Heart left ventricle (tissue), 16 donors: ENCODE measurements at places on chromosomes 7 and 10. TPM values are rescaled to one million over a fixed set of nuclear protein-coding genes. Genes with fewer than 3 reads are reported as not detected.

- no peak overlapping the region for H3K4me3 ChIP-seq
- no peaks in the 10 kb centered on the region for H3K36me3 ChIP-seq
- H3K27ac ChIP-seq = no peak overlapping the region
- no peaks in the 10 kb centered on the region for H3K27me3 ChIP-seq
- DNase-seq = no peak
Measured at GRCh38 chr7:32140210-32140939, 70.2 kb upstream of the PDE1C start.

KLF14 gene
- total RNA-seq = not detected

SYT15 gene
- 5.2 TPM for total RNA-seq

CH25H gene
- total RNA-seq = 3.5 TPM

SLC26A5 gene
- total RNA-seq = not detected

- no peak overlapping the region for H3K4me3 ChIP-seq
- no peak for DNase-seq
- no peak overlapping the region for H3K27ac ChIP-seq
Measured at GRCh38 chr10:129098517-129098916, 368.5 kb upstream of the MGMT start.

DNA sequence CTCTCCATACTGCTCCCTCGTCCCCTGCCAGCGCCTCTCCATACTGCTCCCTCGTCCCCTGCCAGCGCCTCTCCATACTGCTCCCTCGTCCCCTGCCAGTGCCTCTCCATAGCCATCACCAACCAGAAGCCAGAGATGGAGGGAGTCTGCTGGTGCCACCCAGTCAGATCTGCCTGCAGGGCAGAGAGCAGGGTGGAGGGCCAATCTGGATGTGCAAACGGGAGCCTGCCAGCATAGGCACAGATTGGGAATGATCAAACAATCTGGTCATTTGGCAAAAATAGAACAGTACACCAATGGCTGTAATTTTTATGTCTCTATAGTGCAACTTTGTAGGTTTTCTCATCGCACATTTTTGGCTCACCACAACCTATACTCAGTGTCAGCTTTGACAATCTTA is 76.9 kb upstream of the LRRC4 start:
- DNase-seq = no peak
- no peaks in the 10 kb centered on the region for H3K36me3 ChIP-seq
- H3K4me1 ChIP-seq = no peaks in the 10 kb centered on the region
- H3K4me3 ChIP-seq = no peak overlapping the region
- no peak overlapping the region for H3K27ac ChIP-seq

MDFIC gene
- 34.5 TPM for total RNA-seq

MICALL2 gene
- 7.3 TPM for total RNA-seq

TNRC18 gene
- total RNA-seq = 62.3 TPM

PLXNA4 gene
- 8.6 TPM for total RNA-seq

DNA sequence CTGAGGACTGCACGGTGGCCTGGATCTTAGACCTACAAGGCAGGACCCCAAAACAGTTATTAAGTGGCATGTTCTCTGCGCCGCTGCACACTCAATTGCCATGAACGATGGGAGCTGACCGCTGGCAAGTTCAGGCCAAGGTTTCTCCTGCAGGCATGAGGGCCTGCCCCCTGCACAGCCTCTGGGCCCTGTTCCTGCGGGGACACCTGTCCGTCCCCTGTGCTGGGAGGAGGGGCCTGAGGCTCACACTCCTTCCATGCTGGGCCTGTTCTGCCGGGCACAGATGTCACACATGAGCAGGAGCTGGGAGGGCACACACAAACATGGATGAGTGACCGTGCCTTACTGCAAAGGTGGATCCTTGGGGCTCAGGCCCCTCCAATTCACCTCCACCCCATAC is 90.0 kb downstream of the PTPRN2 start:
- H3K27ac ChIP-seq = no peak overlapping the region
- no peak overlapping the region for H3K4me3 ChIP-seq
- no peaks in the 10 kb centered on the region for H3K4me1 ChIP-seq
- no peaks in the 10 kb centered on the region for H3K36me3 ChIP-seq
- DNase-seq = no peak

CTAGE8 gene
- not detected for total RNA-seq

DNA sequence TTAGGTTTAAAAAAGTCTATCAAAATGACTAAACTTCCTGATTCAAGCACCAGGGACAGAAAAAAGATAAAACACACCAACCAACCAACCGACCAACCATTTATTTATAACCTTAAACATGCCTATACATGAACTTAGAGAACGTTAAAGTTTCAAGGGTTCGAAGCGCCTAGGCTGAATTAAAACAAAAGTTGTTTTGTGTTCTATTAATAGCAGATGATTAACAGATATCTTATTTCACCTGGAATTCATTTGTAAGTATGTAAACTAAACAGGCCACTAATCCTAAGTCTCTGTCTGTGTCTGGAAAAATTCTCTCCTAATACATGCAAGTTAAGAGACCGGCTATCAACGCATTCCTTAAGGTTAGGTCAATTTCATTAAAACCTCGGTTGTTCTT is 1.4 kb downstream of the BAIAP2L1 start:
- no peak overlapping the region for H3K4me3 ChIP-seq
- H3K36me3 ChIP-seq = no peaks in the 10 kb centered on the region
- DNase-seq = no peak
- no peak overlapping the region for H3K27ac ChIP-seq

DNA sequence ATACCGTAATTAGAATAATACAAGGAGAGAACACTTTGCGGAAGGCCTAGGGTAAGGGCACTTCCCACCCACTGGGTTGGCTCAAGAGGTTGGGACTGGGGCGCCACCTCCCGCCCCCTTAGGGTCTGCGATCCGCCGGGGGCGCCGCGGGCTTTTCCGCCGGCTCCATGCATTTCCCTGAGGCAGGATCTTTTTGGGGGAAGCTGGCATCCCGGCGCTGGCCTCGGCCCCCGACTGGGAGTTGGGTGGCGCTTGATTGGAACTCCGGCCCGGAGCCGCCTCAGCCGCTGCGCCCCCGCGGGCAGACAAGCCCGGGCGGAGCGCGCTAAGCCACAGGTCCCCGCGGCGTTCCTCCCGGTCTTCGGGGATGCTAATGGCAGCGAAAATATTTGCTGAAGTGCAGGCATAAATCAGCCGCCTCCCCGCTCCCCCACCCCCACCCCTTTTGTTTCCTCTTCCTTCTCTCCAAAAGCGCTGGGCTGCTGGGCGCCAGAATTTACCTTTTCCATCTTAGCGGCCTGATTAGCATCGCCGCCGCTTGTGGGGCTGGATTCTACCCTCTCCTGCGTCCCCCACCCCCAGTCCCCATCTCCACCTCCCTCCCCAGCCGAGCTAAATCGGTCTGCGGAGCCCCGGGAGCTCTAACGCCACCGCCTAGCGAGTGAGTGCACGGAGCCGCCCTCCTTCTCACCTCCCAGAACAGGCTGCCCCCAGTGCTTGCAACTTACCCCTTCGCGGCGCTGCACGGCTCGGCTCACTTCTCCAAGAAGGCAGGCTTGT is 5.1 kb downstream of the UNC5B start:
- H3K27me3 ChIP-seq = no peaks in the 10 kb centered on the region
- H3K36me3 ChIP-seq = no peaks in the 10 kb centered on the region
- peaks cover 85% of the 10 kb centered on the region for H3K4me1 ChIP-seq
- DNase-seq = peak; percentile 64
- peak overlapping the region; percentile 86 for H3K27ac ChIP-seq

CPA2 gene
- total RNA-seq = 0.86 TPM

AHR gene
- 62.0 TPM for total RNA-seq

GRCh38 chr10:77516575-77516974 is 121.0 kb downstream of the KCNMA1 start:
- no peaks in the 10 kb centered on the region for H3K27me3 ChIP-seq
- H3K4me3 ChIP-seq = no peak overlapping the region
- H3K4me1 ChIP-seq = no peaks in the 10 kb centered on the region
- no peak for DNase-seq

KIAA1217 gene
- 42.6 TPM for total RNA-seq

- H3K27me3 ChIP-seq = no peaks in the 10 kb centered on the region
- H3K4me3 ChIP-seq = no peak overlapping the region
- no peak overlapping the region for H3K27ac ChIP-seq
- peaks cover 33% of the 10 kb centered on the region for H3K36me3 ChIP-seq
Measured at GRCh38 chr10:45640049-45640448, 32.5 kb downstream of the ZFAND4 start.

MRPL32 gene
- 71.7 TPM for total RNA-seq

DNA sequence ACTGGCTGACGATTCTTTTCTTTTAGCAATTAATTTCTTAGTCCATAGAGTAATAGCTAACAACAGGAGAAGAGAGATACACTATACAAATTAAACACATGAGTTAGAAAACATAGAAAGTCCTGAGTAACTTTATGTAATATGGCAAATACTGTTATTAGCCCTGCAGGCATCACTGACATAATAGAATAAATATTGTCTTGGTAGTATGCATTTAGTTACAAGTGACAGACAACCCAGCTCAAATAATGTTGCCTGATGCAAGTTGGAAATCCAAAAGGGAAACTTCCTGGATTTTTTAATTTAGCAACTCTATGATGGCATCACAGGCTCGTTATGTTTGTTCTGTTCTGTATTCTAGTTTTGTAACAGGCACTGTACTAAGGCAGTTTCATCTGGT is 95.1 kb downstream of the DKK1 start:
- no peak overlapping the region for H3K27ac ChIP-seq
- no peaks in the 10 kb centered on the region for H3K27me3 ChIP-seq
- H3K4me3 ChIP-seq = no peak overlapping the region
- no peaks in the 10 kb centered on the region for H3K36me3 ChIP-seq

GPRIN2 gene
- total RNA-seq = not detected

DNA sequence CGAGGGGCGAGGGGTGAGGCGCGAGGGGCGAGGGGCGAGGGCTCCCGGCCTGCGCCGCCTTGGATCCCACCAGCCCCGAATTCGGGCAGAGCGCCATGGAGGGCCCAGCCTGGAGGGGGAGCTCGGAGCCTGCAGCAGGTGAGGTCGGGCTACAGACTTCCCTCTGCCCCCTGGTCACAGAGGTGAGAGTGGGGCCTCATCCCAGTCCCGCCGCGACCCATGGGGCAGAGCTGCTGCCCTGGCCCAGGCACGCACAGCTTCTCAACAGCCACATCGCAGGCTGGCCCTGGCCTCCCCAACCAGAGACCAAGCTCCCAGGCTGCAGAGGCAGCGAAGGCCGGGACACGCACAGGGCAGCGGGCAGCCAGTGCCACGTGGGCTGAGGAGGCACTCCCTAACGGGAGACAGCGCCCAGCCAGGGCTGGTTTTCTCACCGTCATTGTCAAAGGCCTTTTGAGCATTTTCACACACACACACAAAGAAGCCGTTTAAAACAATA is 191.8 kb downstream of the PTPRN2 start:
- no peaks in the 10 kb centered on the region for H3K27me3 ChIP-seq
- H3K27ac ChIP-seq = no peak overlapping the region
- H3K4me3 ChIP-seq = no peak overlapping the region
- DNase-seq = no peak

DNA sequence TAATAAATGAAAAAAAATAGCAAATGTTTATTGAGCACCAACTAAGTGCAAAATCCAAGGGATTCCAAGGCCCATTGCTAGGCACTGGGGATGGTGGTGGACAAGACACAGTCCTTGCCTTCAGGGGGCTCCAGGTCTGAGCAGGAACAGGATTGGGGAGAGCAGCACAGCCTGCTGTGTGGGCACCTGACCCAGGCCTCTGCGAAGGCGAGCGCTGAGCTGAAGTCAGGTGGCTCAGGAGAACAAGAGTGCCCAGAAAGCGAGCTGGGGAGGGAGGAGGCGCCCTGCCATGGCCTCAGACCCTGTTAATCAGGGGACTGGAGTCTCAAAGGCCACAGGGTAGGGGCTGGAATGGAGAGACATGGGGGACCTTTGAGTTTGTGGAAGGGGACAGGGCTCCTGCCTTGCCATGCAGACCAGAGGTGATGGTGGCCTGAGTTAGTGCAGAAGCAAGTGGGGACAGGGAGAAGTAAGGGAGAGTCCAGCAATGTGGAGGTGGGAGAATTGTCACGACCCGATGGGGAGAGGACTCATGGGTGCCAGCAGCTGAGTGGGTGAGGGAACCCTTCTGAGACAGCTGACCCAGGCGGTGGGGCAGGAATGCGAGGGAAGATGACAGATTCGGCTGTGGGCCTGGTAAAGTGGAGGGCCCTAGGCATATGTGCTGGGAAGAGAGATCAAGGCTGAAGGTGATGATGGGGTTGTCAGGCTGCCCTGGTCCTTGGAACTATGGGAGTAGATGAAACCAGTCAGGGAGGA is 4.1 kb upstream of the ORAI2 start:
- peaks cover 35% of the 10 kb centered on the region for H3K36me3 ChIP-seq
- H3K27ac ChIP-seq = no peak overlapping the region
- no peaks in the 10 kb centered on the region for H3K27me3 ChIP-seq
